Mesangial cell (primary cell): ENCODE measurements at places on chromosomes 4 and X. TPM values are rescaled to one million over a fixed set of nuclear protein-coding genes. Genes with fewer than 3 reads are reported as not detected.

MFSD8 gene
- 4.2 and 8.7 TPM in 2 replicates for total RNA-seq

ARMCX2 gene
- total RNA-seq: 33.7 and 41.4 TPM in 2 replicates

GIMD1 gene
- not detected in 2 replicates for total RNA-seq

ANKRD37 gene
- total RNA-seq: 2.8 and 7.7 TPM in 2 replicates

TAB3 gene
- total RNA-seq: 6.7 and 7.8 TPM in 2 replicates

CYLC1 gene
- not detected in 2 replicates for total RNA-seq

EXOC1L gene
- not detected in 2 replicates for total RNA-seq
